ENCODE measurements at places on chromosomes 5 and 9. TPM values are rescaled to one million over a fixed set of nuclear protein-coding genes. Genes with fewer than 3 reads are reported as not detected.

Gene SLC34A3
- not detected for total RNA-seq

DNA sequence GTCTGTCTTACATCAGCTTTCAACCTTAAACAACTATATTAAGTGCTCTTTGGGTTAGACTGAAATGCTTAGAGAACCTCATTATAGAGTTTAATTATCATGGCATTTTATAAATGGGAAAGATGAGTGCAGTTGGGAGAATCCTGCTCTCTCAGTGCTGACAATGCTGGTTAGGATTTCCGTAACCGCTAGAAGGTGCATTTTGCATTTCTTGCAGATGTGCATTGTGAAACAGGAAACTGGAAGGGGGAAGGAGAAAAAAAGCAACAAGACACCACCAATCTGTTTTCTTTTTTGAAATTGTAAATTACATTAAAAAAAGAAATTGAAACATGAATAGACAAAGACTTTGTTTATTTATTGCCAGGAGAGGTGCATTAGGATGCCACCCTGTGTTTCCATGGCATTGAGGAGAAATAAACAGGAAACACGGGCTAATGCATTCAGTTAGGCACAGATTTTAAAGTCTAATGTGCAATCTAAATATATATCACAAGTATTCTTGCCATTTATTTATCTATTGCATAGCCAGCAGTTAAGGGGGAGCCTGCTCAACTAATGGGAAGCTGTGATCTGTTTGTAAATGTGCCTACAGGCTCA is 478.9 kb downstream of the PSAT1 start:
- DNase-seq, result no peak
- no peak overlapping the region for H3K4me3 ChIP-seq
- H3K27ac ChIP-seq, result no peak overlapping the region
- no peaks in the 10 kb centered on the region for H3K4me1 ChIP-seq
- H3K36me3 ChIP-seq, result no peaks in the 10 kb centered on the region

Gene PCDHGA3
- not detected for total RNA-seq

- peaks cover 45% of the 10 kb centered on the region for H3K4me1 ChIP-seq
- H3K27ac ChIP-seq, result no peak overlapping the region
- no peak for DNase-seq
- H3K4me3 ChIP-seq, result no peak overlapping the region
- peaks cover 43% of the 10 kb centered on the region for H3K36me3 ChIP-seq
Measured at GRCh38 chr9:22098643-22099332, 89.7 kb upstream of the CDKN2B start.

DNA sequence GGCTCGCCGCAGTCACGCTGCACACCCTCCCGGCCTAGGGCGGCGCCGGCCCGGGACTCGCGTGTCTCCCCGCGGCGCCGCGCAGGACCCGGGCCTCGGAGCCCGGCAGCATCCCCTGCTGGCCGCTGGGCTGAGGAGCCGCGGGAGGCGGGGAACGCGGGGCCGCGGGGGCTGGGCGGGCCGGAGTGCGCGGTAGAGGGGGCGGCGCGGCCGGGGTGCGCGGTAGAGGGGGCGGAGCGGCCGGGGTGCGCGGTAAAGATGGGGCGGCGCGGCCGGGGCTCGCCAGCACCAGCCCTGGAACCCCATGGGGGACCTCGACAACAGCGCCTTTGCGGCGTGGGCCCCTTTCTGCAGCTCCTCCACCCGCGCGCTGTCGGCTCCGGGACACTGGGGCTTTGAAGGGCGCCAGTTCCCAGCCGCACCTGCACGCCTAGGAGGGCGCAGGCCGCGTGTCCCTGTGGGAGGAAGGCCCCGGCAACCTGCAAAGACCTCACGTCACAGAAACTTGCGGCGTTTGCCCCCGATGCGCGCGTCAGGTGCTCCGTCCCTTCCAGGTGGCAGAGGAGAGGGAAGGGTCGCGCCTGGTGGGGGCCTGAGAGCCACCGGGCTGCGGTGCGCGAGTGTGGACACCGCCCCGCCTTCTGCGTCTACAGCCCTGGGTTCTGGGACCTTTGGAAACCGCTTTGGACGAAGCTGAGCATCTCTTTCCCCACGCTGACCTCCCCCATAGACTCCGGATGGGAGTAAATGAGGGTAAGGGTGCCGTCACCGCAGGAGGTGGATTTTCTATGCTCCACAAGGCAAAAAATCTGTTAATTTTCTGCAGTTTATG is 49.6 kb downstream of the NSUN2 start:
- peaks cover 47% of the 10 kb centered on the region for H3K27me3 ChIP-seq
- H3K27ac ChIP-seq, result no peak overlapping the region
- no peaks in the 10 kb centered on the region for H3K36me3 ChIP-seq
- peaks cover 3% of the 10 kb centered on the region for H3K4me1 ChIP-seq
- H3K4me3 ChIP-seq, result no peak overlapping the region

DNA sequence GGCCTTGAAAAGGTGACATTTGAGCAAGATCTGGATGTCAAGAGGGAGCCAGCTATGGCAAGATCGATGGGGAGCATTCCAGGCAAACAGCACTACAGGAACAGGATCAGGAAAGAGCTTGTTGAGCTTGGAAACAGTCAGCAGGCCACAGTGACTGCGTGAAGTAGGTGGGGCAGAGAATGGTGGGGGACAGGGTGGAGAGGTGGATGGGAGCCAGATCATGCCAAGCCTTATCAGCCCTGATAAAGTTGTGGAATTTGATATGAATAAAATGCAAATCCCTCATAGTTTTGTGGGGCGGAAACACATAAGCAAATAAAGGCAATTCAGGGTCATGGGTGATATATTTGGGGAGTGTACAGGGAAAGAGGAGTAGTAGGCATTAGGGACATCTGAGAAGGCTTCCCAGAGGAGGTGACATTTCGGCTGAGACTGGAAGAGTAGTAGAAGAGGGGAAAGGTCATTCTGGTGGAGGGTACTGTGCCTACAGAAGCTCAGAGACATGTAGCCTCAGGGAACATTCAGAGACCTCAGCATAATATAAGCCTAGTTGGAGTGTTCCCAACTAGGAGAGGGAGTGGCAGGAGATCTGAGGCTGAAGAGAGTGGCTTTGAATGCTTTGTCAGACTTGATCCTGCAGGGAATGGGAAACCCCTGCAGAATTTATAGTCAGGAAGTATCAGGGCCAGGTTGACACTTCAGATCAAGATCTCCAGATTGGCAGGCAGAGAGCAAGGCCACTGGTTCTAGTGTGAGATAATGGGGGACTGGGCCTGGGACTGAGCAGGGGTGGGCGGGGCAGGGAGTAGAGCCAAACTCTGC is 9.7 kb upstream of the CYSTM1 start:
- peaks cover 6% of the 10 kb centered on the region for H3K4me1 ChIP-seq
- no peak for DNase-seq
- H3K36me3 ChIP-seq, result no peaks in the 10 kb centered on the region
- H3K27ac ChIP-seq, result no peak overlapping the region
- no peak overlapping the region for H3K4me3 ChIP-seq
- peaks cover 8% of the 10 kb centered on the region for H3K27me3 ChIP-seq

DNA sequence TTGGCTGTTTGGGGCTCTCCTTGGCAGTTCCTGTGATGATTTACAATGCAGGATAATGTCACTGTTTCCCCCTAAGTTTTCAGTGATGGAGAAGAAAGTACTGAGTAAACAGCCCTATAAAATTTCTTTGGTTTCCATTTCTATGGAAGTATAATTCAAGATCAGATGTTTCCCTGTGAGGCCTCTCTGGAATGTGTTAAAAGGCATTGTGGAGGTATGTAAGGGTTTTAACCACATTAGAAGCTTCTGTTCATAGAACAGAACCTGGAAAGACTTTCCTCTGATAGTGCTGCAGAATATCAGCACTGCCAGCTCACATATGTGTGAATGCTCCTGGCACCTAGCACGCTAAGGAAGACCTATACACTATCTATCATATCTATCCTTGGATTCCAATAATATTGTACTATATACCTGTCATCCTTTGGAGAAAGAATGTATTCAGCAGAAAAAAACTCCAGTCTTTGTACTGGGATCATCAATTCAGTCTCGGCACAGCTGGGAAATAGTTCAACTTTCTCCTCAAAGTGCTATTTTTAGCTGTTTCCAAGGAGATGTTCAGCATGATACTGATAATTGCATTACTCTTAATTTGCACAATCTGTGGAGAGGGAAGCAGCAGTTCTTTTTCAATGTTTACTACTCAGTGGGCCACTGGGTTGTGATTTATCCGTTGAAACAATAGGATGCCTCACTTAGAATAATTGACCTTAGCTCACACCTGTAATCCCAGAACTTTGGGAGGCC is 21.9 kb downstream of the TTC1 start:
- H3K36me3 ChIP-seq, result peaks cover 39% of the 10 kb centered on the region
- no peak overlapping the region for H3K4me3 ChIP-seq
- H3K4me1 ChIP-seq, result peaks cover 17% of the 10 kb centered on the region

Gene ADAMTS13
- 2.5 TPM for total RNA-seq

DNA sequence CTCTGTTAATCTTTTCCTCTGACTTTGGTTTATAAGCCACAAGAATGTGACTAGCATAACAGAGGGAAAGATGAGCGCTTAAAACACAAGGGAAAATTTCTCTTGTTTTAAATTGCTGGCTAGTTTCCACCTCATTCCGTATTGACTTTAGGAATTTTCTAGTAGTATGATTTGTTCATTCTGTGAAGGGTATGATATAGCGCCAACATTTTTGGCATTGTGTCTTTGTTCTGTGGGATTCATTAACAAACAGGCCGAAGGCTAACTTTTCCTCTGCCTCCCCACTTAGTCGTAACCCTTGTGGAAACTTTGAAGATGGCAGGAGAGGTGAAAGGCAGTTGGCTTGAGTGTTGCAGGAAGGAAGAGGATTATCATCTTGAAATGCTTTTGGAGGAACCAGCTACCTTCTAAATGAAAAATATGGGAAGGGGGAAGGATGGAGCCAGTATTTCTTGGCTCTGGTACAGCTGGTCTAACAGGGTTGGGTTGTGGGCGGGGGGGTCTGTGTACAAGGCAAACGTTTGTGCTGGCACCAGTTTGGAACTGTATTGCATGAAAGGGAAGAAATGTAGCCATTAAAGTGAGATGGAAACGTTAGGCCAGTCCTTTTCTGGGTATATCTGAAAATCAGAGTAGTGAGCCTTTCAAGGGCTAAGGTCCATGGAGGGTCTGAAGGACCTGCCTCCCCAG is 21.5 kb upstream of the DMRT2 start:
- H3K36me3 ChIP-seq, result no peaks in the 10 kb centered on the region
- H3K4me1 ChIP-seq, result no peaks in the 10 kb centered on the region
- H3K4me3 ChIP-seq, result no peak overlapping the region
- no peak overlapping the region for H3K27ac ChIP-seq
- DNase-seq, result no peak

DNA sequence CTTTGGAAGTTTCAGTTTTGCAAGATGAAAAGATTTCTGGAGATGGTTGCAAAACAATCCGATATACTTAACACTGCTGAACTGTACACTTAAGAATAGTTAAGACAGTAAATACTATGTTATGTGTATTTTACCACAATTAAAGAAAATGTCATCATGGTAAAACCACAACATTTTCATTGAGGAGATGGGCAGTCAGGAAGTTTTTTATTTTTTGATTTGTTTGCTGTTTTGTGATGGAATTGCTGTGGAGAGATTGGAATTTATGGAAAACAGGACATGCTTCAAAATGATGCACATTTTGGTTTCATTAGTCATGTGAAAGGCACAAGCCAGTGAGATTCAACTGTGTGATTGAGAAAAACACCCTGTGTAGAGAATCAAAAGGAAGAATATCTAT is 90.5 kb upstream of the AGXT2 start:
- H3K27me3 ChIP-seq, result peaks cover 12% of the 10 kb centered on the region
- no peaks in the 10 kb centered on the region for H3K4me1 ChIP-seq
- H3K36me3 ChIP-seq, result no peaks in the 10 kb centered on the region
- no peak for DNase-seq
